T47D (cell line): ENCODE measurements at places on chromosomes 6 and 20.
A peak's percentile ranks its signal among the peaks of the same experiment; 100 is the strongest.

GRCh38 chr20:53081916-53082863, 110.0 kb downstream of the TSHZ2 start:
- DNase-seq: no peak

- DNase-seq: no peak
Observed at GRCh38 chr20:15619341-15619740, 953.9 kb downstream of the KIF16B start.

DNA sequence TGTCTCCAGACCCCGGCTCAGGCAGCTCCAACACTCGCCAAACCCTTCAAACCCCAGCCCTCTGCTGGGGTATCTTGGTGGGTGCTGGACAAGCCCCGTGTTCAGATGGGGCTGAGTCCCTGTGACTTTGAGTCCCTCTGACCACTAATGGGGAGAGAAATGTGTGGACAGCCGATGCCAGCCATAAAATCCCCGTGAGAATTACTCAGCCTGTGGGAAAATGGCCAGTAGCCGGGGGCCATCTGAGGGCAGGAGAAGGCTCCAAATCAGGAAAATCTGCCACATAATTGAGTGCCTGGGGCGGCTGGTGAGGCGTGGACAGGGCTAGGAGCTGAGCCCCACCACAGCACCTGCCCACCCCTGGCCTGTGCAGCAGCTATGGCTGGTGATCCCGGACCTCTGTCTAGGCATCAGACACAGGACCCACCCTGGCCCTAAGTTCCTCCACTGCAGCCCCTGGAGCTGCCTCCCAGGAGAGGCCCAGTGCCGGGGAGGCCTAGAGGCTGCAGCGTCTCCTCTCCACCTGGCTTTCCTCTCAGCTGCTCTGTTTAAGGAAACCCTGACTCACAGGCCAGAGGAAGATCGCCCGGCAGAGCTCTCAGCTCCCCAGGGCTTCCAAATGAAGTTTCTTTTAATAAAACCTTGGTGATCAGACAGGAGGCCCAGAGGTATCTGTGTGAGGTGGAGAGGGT, 53.7 kb upstream of the SLCO4A1 start:
- DNase-seq: no peak

GRCh38 chr6:27157459-27158315, 89.8 kb upstream of the PRSS16 start:
- peak; percentile 76 for DNase-seq

DNA sequence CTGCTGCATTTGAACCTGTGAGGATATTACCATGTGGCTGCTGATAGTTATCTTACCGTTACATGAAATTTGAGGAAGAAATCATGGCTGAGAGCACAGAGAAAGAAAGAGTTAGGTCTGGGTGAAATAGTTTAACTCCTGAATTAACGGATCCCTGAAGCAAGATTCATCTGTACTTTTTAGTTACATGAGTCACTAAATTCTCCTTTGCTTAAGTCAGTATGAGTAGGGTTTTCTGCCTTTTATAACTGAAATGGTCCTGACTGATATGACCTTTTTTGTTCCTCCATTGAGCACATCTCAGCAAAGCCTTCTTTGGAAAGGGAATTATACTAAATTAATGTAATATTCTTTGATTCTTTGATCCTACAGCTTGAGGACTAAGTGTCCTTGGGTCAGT, 333.3 kb upstream of the ZFP64 start:
- DNase-seq: no peak

- DNase-seq: no peak
Observed at GRCh38 chr6:129663531-129663930, 46.4 kb downstream of the ARHGAP18 start.

DNA sequence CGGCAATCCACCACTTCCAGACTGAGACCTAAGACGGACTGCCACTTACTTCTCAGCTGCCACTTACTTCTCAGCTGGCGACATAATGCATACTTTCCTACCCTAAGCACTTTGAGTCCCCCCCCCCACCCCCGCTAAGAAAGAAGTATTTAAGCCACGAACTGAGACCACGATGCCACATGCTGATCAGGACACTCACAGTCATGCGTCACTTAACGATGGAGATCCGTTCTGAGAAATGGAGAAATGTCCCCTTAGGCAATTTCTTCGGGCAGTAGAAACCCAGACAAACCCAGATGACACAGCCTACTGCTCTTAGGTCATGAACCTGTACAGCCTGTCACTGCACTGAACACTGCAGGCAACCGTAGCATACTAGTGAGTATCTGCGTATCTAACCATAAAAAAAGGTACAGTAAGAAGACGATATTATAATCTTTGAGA, 690 bp downstream of the IFNGR1 start:
- DNase-seq: peak; percentile 18

- DNase-seq: no peak
Observed at GRCh38 chr6:6729971-6730370, 141.5 kb downstream of the LY86 start.

- DNase-seq: peak; percentile 85
Observed at GRCh38 chr6:30378290-30378937, 33.5 kb downstream of the RPP21 start.

DNA sequence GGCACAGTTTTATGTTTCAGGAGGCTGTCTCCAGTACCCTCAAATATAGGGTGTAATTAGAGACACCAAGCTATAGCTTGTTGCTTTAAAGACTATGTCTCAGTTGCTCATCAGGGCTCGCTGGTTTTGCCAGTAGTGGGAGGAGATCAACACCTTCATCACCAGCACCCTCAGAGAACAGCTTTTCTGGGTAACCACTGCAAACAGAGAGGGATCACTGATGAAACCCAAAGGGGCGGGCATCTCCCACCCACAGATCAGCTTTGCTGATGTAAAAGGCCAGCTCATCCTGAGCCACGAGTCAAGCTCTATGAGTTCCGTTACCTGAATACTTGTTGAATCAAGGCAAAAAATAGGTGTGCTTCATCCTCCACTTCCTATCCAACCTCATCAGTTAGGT, 187.7 kb downstream of the AIG1 start:
- DNase-seq: no peak

DNA sequence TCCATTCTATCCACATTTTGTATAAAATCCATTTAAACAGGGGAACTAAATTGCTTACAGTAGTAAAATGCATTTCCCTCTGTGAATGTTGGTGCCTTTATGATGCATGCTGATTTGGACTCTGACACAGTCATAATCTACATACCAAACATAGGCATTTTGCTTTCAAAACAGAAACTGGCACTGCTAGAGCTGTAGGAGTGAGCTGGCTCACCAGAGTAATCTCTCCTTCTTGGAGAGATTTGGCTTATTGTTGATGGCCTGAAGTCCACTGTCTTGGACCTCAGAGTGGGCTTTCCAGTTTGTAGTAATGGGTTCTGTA, 363.2 kb upstream of the FLRT3 start:
- DNase-seq: no peak

DNA sequence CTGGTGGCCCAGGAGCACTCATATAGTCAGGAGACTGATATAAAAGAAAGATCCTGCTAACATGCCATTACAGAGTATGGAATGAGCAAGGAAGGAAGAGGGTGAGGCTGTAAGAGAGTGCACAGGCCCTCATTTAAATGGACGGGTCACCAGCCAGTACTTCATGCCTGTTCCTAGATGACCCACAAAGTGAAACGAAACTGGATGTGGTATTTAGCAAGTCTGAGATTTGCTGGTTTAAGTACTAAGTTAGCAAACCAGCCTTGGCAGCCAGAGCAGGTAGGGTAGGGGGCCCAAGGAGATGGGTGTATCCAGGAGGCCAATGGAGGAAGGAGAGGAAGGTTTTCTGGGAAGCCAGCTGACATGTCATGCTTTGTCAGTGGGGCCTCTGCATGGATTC, 15.9 kb downstream of the NT5E start:
- DNase-seq: no peak

GRCh38 chr20:36362978-36363713, 57.0 kb downstream of the DLGAP4 start:
- no peak for DNase-seq

- DNase-seq: no peak
Observed at GRCh38 chr20:4814696-4815252, 93.1 kb downstream of the PRND start.

DNA sequence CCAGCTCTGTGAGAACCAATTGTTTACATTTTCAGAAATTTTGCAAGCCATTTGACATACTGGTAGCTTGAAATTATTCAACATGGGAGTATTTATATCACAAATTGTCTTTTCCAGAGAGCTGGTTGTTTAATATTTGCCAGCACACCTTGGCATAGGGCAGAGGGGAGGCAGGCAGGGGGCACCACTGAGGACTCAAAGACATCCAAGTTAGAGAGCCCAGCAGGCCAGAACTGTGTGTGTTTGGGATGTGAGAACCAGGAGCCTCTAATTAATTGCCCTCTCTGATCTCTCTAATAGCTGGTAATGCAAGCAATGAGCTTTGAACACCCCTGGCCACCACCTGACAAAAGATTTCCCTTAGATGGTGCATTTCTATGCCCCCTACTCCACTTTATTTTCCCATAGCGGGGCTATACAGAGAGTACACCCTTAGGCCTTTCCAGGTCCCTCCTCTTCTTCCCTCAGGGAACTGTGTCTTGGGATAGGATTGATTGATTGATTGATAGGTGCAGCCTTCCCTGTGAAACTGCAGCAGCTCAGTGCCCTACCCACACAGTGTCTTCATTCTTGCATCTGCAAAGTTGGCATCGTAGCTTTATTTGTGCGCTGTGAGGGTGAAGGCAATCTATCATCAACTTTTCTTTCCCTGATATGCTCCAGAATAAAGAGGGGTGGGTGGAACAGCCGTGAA, 29.2 kb downstream of the MOCS1 start:
- DNase-seq: no peak

- no peak for DNase-seq
Observed at GRCh38 chr20:57066126-57066900, 200.1 kb downstream of the BMP7 start.

DNA sequence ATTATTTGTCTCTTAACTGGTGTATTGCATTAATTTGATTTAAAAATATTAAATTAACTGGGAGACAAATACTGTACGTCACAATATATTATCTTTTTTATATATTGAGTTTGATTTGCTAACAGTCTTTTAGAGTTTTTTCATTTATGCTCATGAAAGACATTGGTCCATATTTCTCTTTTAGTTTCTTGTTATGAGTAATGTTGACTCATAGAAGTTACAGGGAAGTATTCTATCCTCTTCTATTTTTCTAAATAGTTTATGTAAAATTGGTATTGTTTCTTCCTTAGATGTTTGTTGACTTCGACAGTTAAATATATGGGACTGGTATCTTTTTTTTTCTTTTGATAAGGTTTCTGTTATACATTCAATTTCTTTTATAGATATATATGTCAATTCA, 1115.6 kb upstream of the CITED2 start:
- no peak for DNase-seq

DNA sequence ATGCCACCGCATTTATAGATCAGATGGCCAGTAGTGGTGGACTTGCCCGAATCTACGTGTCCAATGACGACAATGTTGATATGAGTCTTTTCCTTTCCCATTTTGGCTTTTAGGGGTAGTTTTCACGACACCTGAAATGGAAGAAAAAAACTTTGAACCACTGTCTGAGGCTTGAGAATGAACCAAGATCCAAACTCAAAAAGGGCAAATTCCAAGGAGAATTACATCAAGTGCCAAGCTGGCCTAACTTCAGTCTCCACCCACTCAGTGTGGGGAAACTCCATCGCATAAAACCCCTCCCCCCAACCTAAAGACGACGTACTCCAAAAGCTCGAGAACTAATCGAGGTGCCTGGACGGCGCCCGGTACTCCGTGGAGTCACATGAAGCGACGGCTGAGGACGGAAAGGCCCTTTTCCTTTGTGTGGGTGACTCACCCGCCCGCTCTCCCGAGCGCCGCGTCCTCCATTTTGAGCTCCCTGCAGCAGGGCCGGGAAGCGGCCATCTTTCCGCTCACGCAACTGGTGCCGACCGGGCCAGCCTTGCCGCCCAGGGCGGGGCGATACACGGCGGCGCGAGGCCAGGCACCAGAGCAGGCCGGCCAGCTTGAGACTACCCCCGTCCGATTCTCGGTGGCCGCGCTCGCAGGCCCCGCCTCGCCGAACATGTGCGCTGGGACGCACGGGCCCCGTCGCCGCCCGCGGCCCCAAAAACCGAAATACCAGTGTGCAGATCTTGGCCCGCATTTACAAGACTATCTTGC, 725 bp downstream of the EEF1A1 start:
- DNase-seq: peak; percentile 69

DNA sequence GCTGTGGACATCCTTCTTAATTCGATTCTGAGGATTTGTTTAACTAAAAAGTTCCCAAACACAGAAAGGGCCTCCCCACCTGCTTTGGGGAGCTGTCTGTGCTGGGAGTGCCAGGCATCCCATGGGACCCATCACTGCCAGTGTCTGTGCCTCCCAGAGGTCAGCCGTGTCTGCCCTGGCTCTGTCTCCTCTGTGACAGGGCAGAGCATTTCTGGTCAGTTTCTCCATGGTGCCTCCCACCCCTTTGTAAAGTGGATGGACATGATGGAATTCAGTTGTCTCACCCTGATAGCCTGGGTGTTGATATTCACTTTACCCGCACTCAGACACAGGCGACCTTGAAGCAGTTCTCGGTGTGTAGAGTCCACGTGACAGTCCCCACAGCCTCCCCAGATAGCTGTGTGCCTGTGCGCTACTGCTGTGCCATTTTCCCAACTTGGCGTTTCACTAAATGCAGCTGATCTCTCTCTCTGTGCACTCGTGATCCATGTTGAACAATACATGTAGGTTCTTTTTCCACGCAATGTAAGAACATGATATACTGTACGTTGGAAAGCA, 70.5 kb downstream of the CDS2 start:
- DNase-seq: no peak

DNA sequence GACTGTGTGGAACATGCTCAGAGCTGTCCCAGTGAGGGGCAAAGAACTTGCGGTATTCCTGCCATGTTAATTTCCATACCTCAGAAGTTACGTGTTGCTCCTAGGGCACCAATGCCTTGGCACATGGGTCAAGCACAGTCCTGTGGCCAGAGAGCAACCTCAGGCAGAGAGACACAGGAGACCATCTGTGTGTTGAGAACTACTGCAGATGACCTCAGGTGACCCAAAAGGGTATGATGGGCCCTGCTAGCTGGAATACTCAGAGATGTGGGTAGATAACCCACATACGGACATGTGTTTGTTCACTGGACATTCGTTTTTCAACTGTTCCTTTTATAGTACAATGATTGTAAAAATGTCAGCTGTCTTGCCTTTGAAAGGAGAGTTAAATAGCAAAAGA, 71.5 kb upstream of the BMP2 start:
- no peak for DNase-seq

DNA sequence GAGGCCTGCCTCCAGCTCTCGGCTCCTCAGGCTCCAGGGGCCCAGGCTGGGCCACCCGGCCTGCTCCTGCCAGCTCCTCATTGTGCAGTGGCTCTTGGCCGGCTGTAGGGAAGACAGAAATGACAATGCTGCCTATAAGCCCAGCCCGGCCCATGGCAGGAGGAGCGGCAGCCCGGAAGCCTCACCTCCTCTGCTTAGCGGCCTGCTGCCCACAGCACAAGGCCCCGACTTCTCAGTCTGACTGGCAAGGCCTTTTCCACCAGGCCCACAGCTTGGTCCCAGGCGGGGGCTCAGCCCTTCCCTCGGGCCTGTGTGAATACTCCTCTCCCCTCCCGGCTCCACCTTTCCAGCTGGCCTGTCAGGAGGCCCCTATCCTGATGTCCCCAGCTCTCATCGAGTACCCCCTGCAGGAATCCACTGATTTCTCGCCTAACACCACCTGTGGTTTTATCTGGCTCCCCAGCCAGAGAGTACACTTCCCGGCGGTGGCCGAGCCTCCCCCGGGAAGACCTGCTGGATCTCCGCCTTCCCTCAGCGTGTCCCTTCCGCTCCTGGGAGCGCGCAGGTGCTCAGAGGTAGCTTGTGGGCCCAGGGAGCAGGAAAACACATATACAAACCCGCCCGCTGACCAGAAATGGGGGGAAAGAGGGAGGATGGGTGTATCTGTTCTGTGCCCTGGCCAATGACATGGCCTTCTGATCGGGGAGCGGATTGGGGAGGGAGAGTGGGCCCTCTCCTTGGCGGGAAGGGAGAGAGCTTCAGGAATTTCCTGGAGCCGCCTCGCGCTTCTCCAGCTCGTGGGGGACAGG, 963 bp downstream of the DDRGK1 start:
- peak; percentile 66 for DNase-seq
